CD8-positive, alpha-beta memory T cell (primary cell): ENCODE measurements at places on chromosomes 12 and 14. TPM values are rescaled to one million over a fixed set of nuclear protein-coding genes. Genes with fewer than 3 reads are reported as not detected.

DNA sequence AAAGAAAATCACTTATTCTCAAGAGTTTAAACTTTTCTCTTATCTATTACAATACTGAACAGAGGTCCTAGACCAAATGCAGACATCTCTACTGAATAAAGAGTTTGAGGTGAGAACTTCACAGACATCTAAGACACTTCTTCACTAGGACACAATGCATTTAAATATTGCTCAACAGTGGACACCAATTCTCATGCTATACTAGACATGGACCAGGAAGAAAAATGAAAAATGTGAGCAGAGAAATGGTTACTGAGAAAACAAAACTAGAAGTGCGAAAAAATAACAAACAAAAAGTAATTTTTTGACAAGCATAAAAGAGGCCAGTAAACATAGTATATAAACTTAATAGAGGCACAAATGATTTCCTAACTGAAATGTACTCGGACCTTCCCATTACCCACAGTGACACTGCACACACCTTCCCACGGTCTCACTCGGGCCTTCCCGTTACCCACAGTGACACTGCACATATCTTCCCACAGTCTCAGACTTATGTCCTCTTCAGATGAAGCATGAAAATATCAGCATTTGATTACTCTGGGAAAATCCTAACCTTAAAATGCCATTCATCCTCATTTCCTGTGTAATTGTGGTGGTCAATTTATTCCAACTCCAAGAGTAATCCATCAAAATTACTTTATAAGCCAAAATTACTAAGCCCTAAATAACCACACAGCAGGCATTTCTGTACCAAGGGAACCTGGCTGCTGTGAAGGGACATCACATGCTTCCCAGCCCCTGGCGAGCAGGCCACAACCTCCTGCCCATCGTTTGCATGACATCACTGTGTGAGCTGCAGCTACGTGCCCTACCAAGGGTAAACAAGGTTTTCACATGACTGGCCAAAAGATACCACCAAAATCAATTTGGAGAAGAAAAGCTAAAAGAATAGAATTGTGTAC is 6.4 kb downstream of the SLC15A4 start:
- H3K4me1 ChIP-seq: peaks cover 51% of the 10 kb centered on the region
- no peak overlapping the region for H3K27ac ChIP-seq
- H3K27me3 ChIP-seq: no peaks in the 10 kb centered on the region
- H3K36me3 ChIP-seq: peaks cover 25% of the 10 kb centered on the region

DNA sequence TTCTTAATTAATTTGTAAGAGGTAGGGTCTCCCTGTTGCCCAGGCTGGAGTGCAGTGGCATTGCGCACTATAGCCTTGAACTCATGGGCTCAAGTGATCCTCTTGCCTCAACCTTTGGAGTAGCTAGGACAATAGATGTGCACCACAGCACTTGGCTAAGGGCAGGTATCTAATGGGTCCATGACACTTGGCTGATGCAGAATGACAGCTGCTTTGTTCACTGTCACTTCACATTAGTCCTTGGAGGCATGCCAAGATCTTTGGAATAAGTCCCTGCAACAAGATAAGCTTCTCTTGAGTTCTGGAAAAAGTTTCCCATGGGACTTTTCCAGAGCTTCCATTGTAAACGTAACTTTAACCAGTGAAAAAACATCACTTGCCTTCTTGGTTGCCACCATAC is 23.4 kb downstream of the COQ6 start:
- no peak overlapping the region for H3K27ac ChIP-seq
- no peak overlapping the region for H3K4me3 ChIP-seq
- no peaks in the 10 kb centered on the region for H3K36me3 ChIP-seq
- H3K4me1 ChIP-seq: no peaks in the 10 kb centered on the region
- H3K27me3 ChIP-seq: no peaks in the 10 kb centered on the region
- DNase-seq: no peak

DNA sequence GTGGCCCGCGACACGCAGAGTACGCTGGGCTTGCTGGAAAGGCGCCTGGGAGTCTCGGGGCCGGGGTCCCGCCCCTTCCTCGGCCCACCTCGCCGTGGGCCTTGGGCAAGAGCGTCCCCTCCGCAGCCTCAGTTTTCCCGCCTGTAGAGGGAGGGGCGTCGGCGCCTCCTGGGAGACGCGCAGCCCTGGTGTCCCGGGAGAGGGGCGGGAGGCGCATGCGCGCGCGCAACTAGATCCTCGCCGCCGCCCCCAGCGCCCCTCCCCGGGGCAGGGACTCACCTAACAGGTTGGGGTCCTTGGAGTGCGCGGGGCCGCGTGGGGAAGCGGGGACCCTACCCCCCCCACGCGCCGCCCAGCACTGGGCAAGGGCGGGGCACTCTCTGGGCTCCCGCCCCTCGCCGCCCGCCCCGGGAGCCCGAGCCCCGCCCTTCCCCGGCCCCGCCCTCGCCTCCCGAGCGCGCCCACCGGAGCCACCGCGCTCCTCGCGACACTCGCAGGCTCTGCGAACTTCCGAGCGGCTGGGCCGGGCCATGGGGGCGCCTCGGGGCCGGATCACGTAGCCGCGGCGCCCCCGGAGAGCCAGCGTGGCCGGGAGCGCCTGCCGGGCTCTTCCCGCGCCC is at the start of gene KIF26A:
KIF26A (plus strand) TSS at position 490 of the 620 bp plus-strand sequence. CDS start 136 bp downstream, outside the sequence.
- no peak for DNase-seq
- no peak within 1 kb of the TSS for H3K27ac ChIP-seq
- no peaks in the 10 kb centered on the region for H3K36me3 ChIP-seq
- no peak within 1 kb of the TSS for H3K4me3 ChIP-seq

SMCO2 gene
- total RNA-seq: not detected

DNA sequence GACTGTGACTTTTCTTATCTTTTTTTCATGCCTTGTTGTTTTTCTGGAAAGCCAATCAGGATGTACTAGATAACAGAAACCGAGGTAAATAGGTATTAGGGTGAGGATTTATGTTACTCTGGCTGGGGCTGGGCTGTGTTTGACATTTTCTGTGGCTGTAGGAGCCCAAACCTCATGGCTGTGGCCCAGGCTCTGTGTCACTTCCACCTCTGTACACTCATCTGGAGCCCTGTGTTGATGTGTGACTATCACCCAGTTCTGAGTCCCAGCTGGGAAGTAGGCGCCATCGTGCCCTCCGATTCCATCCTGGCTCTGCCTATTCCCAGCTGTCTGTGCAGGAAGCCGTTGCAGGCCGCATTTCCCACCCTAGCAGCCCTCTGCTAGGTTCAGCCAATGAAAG is 1.6 kb upstream of the HHIPL1 start:
- no peak for DNase-seq
- peaks cover 10% of the 10 kb centered on the region for H3K27me3 ChIP-seq
- H3K36me3 ChIP-seq: no peaks in the 10 kb centered on the region
- H3K4me3 ChIP-seq: no peak overlapping the region

GRCh38 chr12:11615481-11615880 is 34.0 kb upstream of the ETV6 start:
- no peak overlapping the region for H3K27ac ChIP-seq
- no peaks in the 10 kb centered on the region for H3K27me3 ChIP-seq
- H3K4me3 ChIP-seq: no peak overlapping the region
- no peaks in the 10 kb centered on the region for H3K36me3 ChIP-seq

KCNMB4 gene
- total RNA-seq: 0.46 TPM

- no peak overlapping the region for H3K4me3 ChIP-seq
- no peaks in the 10 kb centered on the region for H3K4me1 ChIP-seq
Observed at GRCh38 chr14:102278631-102278935, 26.4 kb downstream of the MOK start.

MYF5 gene
- total RNA-seq: not detected

GRCh38 chr12:110002676-110003515 is 3.7 kb downstream of the ANKRD13A start:
- H3K27ac ChIP-seq: no peak overlapping the region
- H3K27me3 ChIP-seq: no peaks in the 10 kb centered on the region

LIN7A gene
- not detected for total RNA-seq

FGF23 gene
- total RNA-seq: not detected

SMCO3 gene
- not detected for total RNA-seq

DNA sequence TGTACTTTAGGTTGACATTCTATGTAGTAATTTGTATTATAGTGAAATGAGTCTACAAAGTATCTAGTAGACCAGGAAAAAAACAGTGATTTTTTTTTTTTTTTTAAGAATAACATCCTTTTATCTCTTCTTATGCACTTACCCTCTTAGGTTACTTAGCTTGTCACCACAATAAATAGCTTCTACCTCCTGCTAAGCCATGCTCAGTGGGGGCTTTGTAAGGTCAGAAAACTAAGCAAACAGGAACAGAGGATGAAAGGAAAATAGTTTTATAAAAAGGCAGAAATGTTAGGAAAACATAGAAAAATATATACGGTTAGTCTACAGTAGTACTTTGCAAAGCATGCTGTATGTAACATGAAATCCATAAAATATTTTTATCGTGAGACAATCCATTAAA is 385.3 kb upstream of the ATXN7L3B start:
- no peak overlapping the region for H3K27ac ChIP-seq
- no peaks in the 10 kb centered on the region for H3K4me1 ChIP-seq
- no peaks in the 10 kb centered on the region for H3K27me3 ChIP-seq

GRCh38 chr12:19706936-19707335 is 267.6 kb downstream of the AEBP2 start:
- no peaks in the 10 kb centered on the region for H3K4me1 ChIP-seq
- no peak for DNase-seq
- no peaks in the 10 kb centered on the region for H3K36me3 ChIP-seq

VTI1B gene
- 93.7 TPM for total RNA-seq

GRCh38 chr12:2588345-2588744 is 206.4 kb upstream of the FKBP4 start:
- no peaks in the 10 kb centered on the region for H3K36me3 ChIP-seq
- H3K27ac ChIP-seq: no peak overlapping the region
- no peak for DNase-seq
- H3K4me1 ChIP-seq: no peaks in the 10 kb centered on the region

DNA sequence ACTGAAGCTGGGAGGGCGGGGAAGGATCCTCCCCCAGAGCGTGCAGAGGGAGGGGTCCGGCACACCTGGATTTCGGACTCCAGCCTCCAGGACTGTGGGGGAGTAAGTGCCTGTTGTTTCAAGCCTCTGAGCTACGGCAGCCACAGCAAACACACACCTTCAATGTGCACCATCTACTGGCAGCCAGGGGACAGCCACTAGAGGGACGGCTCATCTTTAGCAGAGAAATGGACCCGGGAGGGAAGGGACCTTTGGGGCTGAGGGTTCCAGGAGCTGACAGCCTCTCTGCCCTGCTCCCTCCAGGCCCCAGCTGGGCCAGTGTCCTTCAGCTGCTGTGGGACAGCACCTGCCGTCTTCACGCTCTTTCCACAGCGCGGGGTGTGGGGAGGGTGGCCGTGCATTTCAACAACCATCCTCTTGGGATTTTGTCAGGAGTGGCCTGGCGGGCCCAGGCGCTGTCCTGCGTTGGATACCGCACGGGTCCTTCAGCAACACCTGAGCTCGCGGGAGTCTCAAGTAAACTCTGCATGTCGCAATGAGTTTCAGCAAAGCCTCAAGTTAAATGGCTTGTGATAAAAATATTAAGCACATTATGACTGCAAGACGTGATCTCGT is 209.2 kb upstream of the C14orf180 start:
- H3K36me3 ChIP-seq: no peaks in the 10 kb centered on the region
- H3K4me1 ChIP-seq: peaks cover 5% of the 10 kb centered on the region
- H3K27me3 ChIP-seq: no peaks in the 10 kb centered on the region

DNA sequence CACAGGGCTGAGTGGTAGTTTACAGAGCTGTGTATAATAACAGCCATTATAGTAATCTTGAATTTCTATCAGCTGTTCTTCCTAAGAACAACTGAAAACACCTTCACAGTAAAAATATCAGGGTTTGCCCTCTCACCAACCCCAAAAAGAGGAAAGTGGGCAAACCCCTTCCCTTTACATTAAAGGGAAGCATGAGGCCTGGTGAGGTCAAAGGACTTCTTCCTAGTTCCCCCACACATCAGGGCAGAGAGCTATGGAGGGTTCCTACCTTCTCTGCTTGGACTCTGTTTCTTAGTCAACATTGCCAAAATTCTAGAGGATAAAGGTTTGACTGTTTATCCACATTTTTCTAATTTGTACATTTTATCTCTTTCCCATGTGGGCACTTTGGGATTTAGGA is 4.4 kb upstream of the RPAP3 start:
- H3K4me3 ChIP-seq: no peak overlapping the region
- H3K27me3 ChIP-seq: no peaks in the 10 kb centered on the region
- H3K4me1 ChIP-seq: peaks cover 29% of the 10 kb centered on the region

DNA sequence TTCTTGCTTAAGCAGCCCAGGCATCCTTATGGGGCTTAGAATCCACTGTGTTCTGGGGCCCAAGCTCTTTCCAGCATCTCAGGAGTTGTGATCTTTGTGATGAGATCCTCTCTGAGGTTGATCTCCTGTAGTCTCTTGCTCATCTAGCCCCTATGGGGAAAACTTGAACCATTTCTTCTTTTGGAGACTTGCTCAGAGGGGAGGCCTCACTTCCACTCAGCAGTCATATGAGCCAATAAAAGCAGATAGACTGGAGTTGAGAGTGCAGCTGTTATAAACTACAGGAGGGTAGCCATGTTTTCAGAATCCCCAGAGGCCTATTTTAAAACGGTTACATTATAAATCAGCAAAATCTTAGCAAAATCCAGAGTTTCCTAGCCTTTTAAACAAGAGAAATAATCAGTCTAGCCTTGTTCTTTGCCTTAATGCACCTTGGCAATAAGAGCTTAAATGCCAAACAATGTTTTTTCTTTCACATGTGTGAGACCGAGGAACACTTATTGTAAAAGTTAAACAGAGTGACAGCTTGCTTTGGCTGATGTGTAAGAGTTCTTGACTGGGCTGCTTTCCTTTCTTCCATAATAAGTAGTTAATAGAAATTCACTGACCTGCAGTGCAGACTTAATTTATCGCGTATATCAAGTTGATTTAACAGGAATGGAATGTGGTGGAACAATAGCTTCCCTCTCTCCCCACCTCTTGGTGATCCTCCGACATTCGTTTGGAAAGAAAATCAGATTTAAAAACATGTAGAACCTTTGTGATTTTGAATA is 168.3 kb downstream of the NEDD1 start:
- H3K27me3 ChIP-seq: no peaks in the 10 kb centered on the region
- no peak for DNase-seq
- no peak overlapping the region for H3K4me3 ChIP-seq
- H3K4me1 ChIP-seq: no peaks in the 10 kb centered on the region
- no peak overlapping the region for H3K27ac ChIP-seq
